ENCODE measurements at places on chromosomes 5 and 9. TPM values are rescaled to one million over a fixed set of nuclear protein-coding genes. Genes with fewer than 3 reads are reported as not detected.

The UBAP1 gene
- 32.5 TPM for total RNA-seq

DNA sequence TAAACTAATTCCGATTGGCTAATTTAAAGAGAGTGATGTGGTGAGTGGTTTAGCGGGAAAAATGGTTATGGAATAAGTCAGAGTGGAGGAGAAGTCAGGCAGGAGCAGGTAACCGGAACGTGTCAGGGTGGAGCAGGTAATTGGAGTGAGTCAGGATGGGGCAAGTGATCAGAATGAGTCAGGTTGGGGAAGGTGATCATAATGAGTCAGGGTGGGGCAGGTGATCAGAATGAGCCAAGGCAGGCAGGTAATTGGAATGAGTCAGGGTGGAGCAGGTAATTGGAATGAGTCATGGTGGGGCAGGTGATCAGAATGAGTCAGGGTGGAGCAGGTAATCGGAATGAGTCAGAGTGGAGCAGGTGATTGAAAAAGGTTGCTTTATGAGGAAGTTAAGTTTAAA lies 101.4 kb downstream of the TMEM167A start:
- DNase-seq, result no peak

DNA sequence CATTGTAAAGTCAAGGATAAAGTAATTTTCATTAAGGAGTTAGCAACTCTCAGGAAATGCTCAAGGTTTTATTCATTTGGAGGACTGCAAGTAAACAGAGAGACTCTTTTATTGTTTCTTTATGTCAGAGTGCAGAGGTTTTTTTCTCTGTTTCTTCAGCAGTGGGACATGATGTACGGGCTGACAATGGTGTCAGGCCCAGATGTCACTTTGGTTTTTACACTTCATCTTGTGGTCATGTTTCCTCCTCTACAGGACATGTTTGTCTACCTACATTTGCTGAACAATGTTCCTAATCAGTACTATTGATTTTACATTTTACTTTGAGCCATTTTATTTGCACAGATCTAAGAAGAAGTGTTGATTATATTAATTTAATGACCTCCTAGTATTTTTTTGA lies 72.8 kb upstream of the PARP8 start:
- peak; percentile 76 for DNase-seq

DNA sequence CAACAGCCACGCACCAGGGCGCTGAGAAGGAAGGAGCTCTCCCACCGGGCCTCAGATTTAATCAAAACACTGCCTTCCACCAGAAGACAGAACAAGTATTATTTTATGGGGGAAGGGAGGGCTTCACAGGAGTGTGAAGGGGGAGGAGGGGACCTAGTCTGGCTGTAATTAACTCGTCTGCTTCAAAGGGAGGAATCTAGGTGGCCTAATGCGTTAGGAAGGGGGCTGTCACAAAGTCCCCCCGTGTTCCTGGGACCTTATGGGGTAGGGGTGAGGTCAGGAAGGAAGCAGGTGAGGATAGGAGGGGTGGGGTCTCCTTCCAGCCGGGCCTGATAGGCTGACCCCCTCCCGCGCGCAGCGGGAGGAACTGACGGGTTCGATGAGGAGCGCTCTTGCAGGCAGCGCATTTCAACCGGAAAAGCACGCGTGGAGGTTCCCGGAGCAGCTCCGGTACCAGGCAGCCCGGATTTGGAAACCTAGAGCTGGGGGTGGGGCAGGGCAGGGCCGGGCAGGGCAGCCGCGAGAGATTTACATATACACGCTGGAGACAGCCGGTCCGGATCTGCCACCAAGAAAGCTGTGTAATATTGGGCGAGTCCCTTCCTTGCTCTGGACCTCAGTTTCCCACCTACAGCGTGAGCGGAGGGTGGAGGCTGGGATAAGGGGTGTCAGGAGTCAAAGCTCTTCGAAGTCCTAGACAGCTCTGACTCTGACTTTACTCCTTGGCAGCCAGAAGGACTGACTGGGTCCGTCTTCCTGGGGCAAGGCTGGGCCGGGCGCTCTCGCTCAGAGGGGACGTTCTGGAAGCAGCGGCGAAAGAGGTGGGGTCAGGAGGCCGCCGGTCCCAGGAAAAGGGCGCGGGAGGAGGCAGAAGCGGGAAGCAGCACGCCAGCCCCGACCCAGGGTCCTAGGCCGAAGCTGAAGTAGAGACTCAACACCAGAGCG lies 1.8 kb downstream of the SHB start:
- peak; percentile 70 for DNase-seq

DNA sequence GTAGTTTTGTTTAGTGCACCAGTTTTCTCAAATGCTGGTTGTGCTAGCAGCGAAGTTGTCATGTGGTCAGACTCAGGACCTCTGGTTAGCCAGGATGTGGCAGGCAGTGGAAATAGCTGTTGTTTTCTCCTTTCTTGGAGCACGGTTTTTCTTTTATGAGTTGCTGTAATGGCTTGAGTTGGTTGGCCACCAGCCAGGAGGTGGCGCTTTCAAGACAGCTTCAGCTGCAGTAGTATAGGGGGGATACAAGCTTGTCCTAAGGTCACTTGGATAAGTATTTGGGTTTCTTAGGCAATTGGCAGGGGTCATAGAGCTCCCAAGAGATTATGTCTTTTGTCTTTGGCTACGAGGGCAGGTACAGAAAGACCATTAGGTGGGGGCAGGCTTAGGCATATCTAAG lies 274.2 kb upstream of the TARS1 start:
- no peak for DNase-seq

- no peak for DNase-seq
Observed at GRCh38 chr9:117411547-117411946, 3.3 kb downstream of the ASTN2 start.

GRCh38 chr9:133759946-133760345 lies 21.8 kb upstream of the SARDH start:
- DNase-seq, result no peak

The EMB gene
- 56.3 TPM for total RNA-seq

GRCh38 chr5:135185481-135186065 lies 151.5 kb upstream of the PITX1 start:
- no peak for DNase-seq

The SUSD1 gene
- 4.8 TPM for total RNA-seq

- no peak for DNase-seq
Observed at GRCh38 chr9:114259798-114260523, 62.9 kb upstream of the ORM1 start.

DNA sequence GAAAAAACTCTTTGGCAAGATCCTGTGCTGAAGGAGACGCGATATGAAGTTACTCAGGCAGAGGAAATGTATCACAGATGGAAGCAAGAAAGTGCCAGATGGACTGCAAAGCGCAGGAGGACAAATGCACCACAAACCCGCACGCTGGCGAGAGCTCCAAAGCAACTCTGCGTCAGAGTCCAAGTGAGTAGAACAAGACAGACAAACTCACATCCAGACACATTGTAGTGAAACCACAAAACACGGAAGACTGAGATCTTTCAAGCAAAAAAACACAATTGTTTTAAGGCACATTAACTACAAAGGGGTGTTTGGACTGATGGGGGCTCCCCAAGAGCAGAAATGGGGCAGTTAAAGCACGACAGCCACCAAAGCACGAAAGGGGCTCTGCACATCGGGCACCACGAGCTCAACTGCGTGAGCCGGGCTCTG lies 39.2 kb upstream of the NKD2 start:
- peak; percentile 67 for DNase-seq

The NEUROG1 gene
- total RNA-seq, result not detected

The SLC25A2 gene
- 0.23 TPM for total RNA-seq

The PCDHGB7 gene
- total RNA-seq, result 0.12 TPM

DNA sequence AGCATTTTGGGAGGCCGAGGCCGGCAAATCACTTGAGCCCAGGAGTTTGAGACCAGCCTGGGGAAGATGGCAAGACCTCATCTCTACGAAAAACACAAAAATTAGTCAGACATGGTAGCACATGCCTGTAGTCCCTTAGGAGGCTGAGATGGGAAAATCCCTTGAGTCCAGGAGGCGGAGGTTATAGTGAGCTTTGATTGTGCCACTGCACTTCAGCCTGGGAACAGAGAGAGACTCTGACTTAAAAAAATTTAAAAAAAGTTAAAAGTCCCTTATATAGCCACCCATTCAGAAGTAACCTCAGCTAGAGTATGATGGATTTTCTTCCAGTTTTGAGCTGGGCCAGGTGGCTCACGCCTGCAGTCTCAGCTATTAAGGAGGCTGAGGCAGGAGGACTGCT lies 72.4 kb downstream of the UGCG start:
- DNase-seq, result no peak

The FLT4 gene
- 2.0 TPM for total RNA-seq

GRCh38 chr5:19322716-19323485 lies 665.1 kb downstream of the CDH18 start:
- DNase-seq, result no peak

The LECT2 gene
- total RNA-seq, result not detected

DNA sequence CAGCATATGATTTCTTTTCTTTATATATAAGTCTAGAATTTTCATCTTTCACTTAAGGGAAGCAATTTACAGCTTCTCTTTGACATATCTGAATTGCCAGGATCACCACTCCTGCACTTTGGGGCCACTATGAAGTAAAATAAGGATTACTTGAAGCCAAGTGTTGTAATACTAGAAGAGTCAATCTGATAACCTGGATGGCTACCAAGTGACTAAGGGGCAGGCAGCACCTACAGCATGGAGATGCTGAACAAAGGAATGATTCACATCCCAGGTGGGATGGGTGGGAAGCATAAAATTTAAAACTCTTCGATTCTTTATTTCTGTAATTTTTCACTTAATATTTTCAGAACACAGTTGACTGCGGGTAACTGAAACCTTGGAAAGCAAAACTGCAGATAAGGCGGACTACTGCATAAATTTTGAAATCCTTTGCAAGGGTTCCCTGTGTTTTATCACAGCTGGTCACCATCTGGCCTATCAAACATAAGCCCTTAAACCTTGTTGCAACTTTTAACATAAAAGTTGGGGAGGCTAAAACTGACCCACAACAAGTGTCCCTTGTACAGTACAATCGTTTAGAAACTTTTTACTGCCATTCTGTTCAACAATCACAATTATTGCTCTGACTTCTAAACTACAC lies 31.2 kb downstream of the NR3C1 start:
- no peak for DNase-seq

The LIFR gene
- 0.12 TPM for total RNA-seq

The PROB1 gene
- total RNA-seq, result 9.2 TPM

DNA sequence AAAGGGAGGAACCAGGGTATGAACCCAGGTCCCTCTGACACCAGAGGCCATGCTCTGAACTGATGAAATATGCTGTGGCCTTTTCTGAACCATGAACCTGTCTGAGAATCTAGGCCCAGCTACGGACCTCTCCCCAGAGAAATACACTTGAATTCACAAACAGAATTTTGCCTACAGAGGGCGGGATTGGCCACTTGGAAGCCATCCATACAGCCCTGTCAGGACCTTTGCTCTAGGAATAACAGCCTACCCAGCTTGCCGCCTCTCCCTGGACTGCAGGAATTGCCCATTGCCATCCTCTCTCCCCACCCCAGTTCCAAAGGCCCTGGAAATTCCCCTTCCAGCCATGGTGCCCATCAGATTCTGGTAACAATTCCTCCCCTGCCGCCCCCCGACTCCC lies 26.6 kb downstream of the MORN5 start:
- no peak for DNase-seq

GRCh38 chr9:81566074-81566698 lies 123.2 kb downstream of the TLE1 start:
- DNase-seq, result no peak

The LCN15 gene
- total RNA-seq, result not detected

DNA sequence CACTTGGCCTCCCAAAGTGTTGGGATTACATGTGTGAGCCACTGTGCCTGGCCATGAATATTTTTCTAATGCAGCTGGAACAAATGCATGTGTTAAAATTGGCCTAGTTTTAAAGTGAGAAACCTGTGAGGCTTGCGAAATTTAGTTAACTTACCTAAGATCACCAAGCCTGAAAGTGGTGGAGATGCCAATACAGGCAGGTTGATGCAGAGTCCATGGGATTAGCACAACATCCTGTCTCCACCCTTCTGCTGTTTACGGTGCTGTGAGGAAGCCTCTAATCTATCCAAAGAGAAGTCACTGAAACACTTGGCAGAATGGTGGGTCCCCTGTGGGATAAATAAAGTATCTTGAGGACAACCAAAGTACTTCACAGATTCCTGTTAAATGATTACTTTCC lies 98.2 kb downstream of the PCSK5 start:
- DNase-seq, result no peak

- no peak for DNase-seq
Observed at GRCh38 chr5:1182633-1183423, 18.6 kb upstream of the SLC6A19 start.

The S1PR3 gene
- 3.4 TPM for total RNA-seq

DNA sequence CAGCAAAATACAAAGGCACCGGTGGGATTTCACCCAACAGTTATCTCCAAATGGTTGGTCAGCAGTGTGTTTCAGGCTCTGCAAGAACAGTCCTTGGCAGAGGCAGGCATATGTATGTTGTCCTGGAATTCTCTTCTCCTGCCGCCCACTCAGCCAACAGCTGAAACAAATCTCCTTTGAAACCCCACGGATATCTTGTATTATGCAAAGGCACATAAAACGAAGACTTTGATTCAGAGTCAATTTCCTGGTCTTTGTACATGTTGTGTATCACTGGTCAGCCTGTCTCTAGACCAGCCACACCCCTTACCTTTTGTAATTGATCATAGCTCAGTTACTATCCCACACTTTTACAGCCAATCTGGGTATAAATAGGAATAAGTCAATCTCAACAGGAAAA lies 29.2 kb downstream of the FREM1 start:
- DNase-seq, result no peak

- peak; percentile 78 for DNase-seq
Observed at GRCh38 chr5:126869005-126869451, 92.1 kb downstream of the LMNB1 start.

Data from activated CD4-positive, alpha-beta T cell treated with anti-CD3 and anti-CD28 coated beads, Interleukin-2, amount 10 ng/mL, durations not matched to agents 24 days and 14 days (primary cell).